Ammon's horn (tissue), 1 donor: ENCODE measurements at places on chromosomes 5 and 9.

- no peak for DNase-seq
Measured at GRCh38 chr5:128254789-128255188, 171.2 kb downstream of the SLC12A2 start.

DNA sequence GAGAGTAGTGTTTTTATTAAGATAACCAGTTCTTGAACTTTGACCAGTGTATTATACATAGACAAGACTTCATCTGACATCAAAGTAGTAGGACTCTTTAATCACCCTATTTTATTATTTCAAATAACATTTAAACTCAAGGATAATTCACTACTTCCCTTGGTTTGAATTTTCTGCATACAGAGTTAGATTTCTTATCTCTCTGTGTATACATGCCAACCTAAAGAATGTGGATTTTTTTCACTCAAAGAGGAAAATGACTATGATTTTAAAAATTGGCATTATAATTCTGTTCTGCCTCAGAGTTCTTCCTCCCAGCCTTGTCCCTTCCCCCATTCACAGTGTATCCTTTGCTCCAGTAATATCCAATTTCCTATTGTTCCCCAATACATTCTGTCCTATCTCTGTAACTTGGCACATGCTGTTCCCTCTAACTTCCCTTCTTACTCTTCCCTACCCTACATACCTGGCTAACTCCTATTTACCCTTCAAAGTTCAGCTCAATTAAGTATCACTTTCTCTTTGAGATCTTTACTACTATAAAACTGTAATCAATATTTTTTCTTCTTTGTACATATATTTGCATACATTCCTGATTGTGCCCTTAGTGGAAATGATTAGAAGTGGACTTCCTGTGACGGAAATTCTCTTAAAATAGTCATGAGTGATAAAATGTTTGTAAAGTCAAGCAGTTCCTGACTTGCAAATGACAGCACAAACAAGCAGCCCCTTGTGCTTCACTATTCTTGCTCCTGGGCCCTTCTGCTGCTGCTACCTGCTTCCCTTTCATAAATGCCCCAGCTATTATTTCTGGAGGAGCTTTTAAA, 38.1 kb upstream of the DENND4C start:
- no peak for DNase-seq

GRCh38 chr5:171391996-171392577, 4.4 kb downstream of the NPM1 start:
- no peak for DNase-seq

- no peak for DNase-seq
Measured at GRCh38 chr5:6775571-6775970, 62.3 kb downstream of the TENT4A start.

DNA sequence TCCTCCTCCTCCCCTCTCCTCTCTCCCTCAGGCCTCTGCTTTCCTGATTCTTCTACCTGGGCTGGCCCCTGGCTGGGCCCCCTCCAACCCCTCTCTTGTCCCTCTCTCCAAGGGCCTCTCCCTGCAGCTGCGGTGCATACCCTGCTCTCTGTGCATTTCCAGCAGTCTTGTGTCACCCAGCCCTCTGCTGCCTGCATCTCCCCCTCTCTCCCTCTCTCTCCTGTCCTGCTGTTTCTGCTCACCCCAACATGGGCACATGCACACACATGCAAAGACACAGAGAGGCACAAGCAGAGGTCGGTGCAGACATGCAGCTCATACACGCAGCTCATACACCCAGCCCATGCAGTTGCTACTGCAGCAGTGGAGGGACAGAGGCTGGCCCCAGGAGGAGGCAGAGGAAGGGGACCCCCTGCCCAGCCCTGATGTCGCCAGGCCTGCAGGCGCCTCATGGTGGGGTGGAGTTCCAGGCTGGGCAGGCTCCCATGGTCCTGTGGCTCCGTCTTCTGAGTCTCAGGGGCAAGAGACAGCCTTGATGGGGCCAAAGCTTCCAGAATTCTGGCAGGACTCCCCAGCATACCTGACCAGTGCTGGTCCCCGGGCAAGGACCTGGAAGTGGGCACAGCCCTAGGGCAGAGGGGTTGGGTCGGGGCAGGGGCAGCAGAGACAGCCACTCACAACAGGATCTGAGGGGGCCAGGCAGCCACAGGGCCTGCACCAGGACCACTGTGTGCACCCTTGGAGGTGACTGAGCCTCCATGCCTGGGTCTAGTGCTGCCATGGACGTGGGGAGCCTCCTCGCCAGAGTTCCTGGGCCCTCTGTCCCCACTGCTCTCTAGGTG, 216.9 kb downstream of the C9orf50 start:
- DNase-seq = no peak

- no peak for DNase-seq
Measured at GRCh38 chr9:83299571-83299970, 236.6 kb upstream of the RASEF start.

- DNase-seq = no peak
Measured at GRCh38 chr5:157918811-157919742, 60.1 kb upstream of the CLINT1 start.

- DNase-seq = no peak
Measured at GRCh38 chr5:115435778-115436712, 108.5 kb downstream of the FEM1C start.

DNA sequence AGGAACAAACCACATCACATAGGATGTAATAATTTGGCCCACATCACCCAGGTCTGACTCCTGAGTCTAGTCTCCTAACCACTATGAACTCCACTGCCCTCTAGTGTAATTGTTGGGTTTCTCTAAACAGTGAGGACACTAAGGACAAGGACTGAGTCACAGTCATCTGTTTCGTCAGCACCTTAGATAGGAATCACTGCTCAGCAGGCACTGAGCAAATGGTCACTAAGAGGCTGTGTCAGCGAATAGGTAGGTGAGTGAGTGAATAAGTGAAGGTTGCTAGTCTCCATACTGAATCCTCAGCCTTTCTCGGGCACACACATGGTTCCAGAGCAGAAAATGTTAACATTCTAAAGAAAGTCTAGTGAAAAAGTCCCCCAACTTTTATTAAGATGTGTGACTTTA, 278.6 kb downstream of the SPOCK1 start:
- DNase-seq = peak; percentile 18

DNA sequence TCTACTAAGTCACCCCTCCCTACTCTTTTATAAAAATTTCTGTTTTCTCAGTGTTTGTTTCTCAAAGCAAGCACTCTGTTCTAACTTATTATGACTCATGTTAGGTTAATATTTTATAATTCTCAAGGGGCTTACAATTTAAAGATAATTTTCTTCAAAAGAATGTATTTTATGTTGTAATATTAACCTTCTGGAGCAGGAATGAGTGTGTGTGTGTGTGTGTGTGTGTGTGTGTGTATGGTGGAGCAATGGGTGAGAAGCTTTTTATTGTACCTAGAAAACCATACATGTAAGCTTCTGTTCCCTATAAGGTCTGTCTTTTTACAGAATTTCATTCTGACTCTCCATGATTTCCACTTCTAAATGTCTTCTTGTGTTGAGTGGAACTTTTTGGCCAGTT, 63.0 kb downstream of the PBX3 start:
- no peak for DNase-seq

DNA sequence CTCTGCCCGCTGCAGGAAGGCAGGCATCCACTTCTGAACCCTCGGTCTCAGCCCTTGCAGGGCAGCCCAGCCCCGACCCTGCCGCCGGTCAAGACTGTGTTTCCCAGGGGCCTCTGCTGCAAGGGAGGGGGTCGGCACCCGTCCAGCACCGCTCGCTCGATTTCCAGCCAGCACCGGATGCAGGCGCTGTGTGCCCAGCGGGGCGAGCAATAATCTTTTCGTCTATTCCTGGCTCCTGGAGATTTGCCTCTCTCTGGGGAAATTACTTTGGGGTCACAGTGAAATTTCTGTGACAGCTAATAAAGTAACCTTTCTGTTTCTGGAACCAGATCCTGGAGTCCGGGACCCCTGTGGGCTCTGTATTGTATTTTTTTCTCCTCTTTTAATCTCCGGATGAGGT, 155.3 kb downstream of the COL23A1 start:
- peak; percentile 46 for DNase-seq

DNA sequence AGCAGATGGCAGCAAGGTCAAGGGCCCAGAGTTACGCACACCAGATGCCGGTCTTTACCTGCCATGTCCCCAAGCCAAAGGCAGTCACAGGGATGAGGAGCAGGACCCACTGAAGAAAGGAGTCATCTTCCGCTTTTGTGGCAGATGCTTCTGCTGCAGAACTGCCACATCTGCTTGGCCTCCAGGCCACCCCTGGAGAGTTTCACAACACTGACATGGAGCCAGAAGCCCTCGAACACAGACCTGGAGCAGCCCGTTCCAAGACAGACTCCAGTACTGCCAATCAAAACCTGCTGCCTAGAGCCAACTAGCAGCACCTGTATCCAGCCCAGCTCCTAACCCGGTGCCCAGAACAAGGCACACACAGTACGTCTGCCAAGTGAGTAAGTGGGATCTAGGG, 1.5 kb downstream of the SURF1 start:
- DNase-seq = no peak

GRCh38 chr5:51582871-51583394, 199.7 kb downstream of the ISL1 start:
- DNase-seq = no peak

DNA sequence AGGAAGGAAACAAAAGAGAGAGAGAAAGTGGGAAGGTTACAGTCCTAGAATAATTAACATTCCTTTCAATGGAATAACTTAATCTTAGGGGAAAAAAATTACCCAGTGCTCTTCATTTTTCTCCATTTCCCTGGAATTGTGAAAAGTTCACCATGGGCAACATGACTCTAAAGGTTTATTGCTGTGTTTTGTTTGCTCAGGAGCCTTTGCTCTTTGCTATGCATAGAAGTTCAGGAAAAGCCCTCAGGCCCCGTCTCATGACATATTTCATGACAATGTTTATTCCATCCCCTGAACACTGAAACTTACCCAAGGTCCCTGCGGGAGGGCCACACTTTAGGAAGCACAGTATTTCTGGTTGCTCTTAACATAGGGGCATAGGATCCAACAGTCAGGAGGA, 9.8 kb upstream of the CTSL start:
- no peak for DNase-seq

DNA sequence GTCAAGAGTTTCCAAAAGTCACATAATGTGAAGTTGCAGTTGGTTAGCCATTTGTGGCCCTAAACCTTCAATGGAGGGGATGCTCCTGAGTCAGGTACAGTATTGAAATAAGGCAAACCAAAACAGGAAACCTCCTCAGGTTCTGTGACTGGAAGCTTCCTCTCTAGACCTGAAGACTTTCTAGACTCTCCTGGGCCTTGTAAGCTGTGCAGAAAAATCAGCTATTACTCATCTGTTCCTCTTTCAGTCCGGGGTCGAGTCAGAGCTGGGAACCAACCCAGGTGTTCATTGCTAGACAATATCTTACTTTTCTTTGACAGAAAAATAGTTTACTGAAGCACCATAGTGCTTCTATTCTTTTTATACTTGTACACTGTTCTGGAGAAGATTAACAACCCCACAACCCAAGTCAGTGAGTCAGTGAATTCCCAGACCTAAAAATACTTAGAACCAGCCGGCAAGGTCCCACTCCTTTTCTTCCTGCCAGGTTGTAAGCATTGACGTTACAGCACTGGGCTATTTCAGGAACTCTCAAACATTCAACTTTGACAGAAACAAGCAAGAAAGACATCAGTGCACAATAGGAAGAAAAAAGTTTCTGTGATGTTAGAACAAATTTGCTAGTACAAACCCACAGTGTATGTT, 47.3 kb downstream of the FSTL4 start:
- no peak for DNase-seq

GRCh38 chr5:9283021-9283420, 262.9 kb downstream of the SEMA5A start:
- DNase-seq = no peak

- peak; percentile 21 for DNase-seq
Measured at GRCh38 chr5:26553079-26553478, 485.3 kb downstream of the CDH9 start.

GRCh38 chr5:104178829-104179456, 616.4 kb upstream of the NUDT12 start:
- peak; percentile 75 for DNase-seq

GRCh38 chr9:133493428-133493827, 14.5 kb upstream of the SLC2A6 start:
- DNase-seq = no peak

DNA sequence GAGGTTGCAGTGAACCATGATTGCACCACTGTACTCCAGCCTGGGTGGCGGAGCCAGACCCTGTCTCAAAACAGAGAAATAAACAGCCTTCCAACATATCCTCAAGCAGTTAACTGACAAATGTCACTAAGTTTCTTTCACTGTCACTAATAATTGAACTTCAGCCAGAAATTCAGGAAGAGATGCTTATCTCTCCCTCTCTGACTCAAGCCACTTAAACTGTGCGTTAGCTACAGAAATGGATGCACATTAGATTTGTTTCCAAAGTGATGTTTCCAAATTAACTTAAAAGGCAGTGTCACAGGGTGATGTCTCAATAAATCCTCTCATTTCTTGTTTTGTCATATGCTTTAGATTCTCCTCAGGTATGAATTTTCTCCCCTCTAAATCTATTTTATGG, 164.9 kb downstream of the KDM4C start:
- DNase-seq = no peak

DNA sequence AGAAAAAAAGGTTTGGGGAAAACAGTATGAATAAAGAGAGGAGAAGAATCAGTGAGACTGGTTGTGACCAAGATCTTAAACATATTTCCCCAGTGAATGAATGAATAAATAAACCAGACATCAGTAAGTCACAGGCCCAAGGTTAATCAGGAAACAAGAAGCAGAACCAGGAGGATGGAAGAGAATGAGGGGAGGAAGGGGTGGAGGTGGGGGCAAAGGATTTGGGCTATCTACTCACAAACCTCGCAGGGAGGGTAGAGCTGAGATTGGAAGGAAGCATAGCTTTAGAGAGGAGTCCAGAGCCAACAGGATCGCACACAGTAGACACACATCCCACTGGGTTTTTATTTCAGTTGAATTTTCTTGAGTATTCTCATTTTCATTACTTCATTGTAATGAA, 47.7 kb upstream of the RICTOR start:
- DNase-seq = no peak

- DNase-seq = no peak
Measured at GRCh38 chr5:65390208-65390607, 91.5 kb downstream of the ADAMTS6 start.

GRCh38 chr5:178221853-178222252, 10.7 kb downstream of the PHYKPL start:
- no peak for DNase-seq
